ENCODE measurements at places on chromosomes 2 and 18.

DNA sequence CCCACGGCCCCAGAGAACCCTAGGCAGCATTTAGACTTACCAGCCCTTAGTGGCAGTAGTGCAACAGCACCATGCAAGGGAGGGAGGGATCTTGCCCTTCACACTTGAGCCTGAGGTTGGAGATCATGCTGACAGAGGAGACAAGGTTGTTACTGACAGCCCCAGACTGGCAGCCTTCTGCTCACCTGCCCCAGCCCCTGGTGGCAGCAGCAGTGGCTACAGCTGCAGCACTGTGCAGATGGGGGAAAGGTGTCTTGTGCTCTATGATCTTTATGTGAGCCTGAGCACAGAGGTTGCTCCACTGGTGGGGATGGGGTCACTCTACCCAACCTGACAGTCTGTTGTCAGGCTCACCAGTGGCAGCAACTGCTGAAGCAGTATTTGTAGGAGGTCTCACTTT lies 501.2 kb upstream of the LRRTM4 start:
- DNase-seq = no peak

DNA sequence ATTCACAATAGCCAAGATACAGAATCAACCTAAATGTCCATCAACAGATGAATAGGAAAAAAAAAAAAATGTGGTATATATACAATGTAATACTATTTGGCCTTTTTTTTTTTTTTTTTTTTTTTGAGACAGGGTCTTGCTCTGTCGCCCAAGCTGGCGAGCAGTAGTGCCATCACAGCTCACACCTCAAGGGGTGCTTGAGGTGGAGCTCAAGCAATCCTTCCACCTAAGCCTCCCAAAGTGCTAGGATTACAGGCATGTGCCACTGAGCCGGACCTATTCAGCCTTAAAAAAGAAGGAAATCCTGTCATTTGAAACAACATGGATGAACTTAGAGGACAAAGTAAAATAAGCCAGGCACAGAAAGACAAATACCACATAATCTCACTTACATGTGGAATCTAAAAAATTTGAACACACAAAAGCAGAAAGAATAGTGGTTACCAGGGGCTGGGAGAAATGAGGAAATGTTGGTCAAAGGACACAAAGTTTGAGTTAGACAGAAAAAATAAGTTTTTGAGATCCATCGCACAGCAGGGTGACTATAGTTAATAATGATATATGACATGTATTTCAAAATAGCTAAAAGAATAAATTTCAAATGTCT lies 26.0 kb downstream of the TLK1 start:
- no peak for DNase-seq

GRCh38 chr2:123061534-123061933 lies 963.6 kb upstream of the CNTNAP5 start:
- no peak for DNase-seq

- no peak for DNase-seq
Measured at GRCh38 chr18:35508746-35509338, 11.1 kb upstream of the INO80C start.

- peak; percentile 40 for DNase-seq
Measured at GRCh38 chr2:23926290-23926749, 603 bp downstream of the ATAD2B start.

GRCh38 chr2:177548636-177549035 lies 156.1 kb downstream of the AGPS start:
- no peak for DNase-seq

- no peak for DNase-seq
Measured at GRCh38 chr18:60019463-60019840, 119.7 kb downstream of the PMAIP1 start.

GRCh38 chr2:43269706-43270105 lies 43.3 kb upstream of the ZFP36L2 start:
- DNase-seq = no peak

DNA sequence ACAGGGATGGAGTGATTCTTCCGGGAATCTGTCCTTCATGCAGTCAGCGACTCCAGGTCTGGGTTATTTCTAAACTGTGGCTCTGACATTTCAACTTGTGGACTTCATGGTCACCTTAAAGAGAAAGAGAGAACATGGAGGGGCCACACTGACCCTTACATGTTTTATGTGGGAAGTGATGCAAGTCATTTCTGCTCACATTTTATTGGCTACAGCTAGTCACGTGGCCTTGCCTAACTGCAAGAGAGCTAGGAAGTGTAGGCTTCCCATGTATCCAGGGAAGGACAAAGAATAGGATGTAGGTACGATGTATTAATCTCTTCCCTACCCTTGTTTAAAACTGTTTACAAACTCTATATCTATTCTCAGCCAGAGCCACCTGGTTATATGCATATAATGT lies 30.3 kb upstream of the AFTPH start:
- no peak for DNase-seq

GRCh38 chr2:27085673-27086089 lies 891 bp upstream of the KHK start:
- DNase-seq = peak; percentile 79

- DNase-seq = no peak
Measured at GRCh38 chr18:35376393-35376741, 770 bp downstream of the ZNF396 start.

Measured in SW480 (cell line).